Fibroblast of the aortic adventitia (primary cell): ENCODE measurements at places on chromosomes 5 and 9.

GRCh38 chr5:107607671-107608345, 62.9 kb downstream of the EFNA5 start:
- DNase-seq = no peak

GRCh38 chr5:97797994-97798451, 615.0 kb upstream of the RIOK2 start:
- peak; percentile 62 for DNase-seq

DNA sequence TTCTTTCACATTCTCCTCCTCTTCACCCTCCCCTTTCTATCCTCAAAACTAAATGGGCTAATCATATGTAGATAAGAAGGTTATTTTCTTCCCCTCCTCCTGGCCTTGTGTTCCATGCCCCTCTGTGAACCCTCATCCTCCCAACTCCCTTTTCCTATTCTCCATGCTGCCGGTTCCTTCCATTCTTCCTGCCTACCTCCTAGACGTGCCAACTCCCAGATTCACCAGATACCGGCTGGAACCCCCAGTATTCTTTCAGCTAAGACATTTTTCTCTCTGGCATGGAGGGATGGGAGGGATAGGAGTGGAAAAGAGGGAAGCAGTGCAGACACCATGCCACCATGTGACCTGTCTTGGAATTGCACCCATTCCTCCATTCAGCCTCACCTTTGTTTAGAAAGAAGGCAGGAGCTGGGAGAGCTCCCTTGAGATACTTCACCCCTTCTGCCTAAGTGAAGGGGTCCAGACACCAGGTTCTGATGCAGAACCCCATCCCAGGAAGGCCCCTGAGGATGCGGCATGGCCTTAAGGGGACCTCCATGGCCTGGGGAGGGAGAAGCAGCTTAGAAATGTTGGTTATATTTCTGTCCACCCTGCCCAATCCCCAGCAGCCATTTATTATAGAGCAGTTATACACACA, 4.8 kb downstream of the DNAJB5 start:
- DNase-seq = peak; percentile 57

DNA sequence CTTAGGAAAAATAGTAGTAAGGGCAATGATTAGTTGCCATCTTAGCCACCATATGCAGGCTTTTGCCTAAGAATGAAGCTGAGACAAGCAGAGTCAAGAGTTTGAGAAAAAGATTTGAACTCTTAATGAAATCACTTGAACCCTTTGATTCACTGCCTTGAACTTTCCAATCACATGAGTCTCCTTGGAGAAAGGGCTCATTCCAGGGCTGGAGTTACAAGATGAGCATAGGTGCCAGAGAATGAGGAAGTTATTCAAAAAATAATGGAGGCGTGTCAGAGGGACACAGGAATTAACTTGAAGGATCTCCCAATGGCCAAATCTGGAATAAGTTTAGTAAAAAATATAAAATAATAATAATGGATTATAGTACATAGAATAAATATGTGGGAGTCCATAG, 35.3 kb downstream of the MAT2B start:
- no peak for DNase-seq

DNA sequence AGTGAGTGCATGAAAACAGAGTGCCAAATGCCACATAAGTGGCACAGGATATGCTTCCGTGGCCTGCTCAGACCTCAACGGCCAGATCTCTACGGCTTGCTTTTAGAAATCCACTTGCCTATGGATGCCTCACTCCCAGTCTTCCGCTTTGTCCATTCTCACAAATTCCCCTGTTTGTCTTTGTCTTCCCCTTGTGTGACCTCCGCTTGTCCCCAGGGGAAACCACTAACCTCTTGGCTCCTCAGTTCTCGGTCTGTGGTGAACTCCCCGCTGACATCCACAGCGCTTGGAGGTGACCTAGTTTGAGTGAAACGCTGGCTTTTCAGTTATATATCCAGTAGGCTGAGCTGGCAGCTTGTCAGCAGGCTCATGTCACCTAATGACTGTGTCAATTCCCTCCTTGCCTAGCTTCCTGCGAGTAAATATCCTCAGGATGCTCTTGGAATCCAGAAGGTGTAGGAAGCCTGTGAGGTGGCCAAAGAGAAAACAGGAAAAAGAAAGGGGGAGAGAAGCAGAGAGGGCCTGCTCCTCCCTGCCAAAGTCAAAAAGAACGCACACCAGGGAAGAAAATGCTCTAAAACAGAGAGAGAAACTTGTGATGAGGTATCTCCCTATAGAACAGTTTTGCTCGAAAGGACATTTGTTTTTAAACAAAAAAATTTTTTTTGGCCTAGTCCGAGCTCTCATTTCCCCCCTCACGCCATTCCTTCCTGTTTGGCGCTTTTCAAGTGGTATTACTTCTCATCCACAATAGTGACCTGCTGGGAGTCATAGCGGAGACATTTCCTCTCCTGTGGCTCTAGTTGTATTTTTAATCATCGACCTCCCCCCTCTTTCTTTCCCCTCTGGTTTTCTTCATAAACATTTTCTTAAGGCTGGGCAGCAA, 101.6 kb upstream of the SPRY4 start:
- no peak for DNase-seq

DNA sequence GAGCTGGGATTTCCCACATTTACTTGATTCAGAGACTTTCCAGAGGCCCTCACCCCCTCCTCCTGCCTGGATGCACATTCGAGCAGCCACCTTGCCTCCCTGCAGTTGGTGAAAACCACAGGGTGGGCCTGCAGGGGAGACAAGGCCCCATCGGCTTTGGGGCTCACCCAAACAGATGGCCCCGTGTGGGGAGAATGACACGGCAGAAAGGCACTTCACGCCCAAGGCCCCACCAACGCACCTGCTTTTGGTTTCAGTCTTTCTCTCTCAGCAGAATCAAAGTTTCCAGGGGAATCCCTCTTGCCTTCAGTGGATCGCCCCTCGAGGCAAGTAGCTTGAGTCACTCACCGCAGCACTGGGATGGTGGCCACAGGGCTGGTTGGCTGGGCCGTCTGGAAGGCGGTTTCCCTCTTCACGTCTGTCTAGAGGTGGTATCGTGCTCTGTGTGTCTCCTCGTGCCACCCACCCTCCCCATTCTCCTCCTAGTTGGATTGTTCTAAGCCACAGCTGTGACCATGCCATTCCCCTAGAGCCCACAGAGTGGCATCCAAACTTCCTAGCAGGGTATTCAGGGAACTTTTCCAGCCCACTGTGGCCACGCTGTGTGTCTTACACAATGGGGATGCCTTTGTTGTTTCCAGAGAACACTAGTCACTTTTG, 31.8 kb downstream of the SEC61B start:
- DNase-seq = no peak
